HFF-Myc (cell line): ENCODE measurements at places on chromosomes 7 and 10.

DNA sequence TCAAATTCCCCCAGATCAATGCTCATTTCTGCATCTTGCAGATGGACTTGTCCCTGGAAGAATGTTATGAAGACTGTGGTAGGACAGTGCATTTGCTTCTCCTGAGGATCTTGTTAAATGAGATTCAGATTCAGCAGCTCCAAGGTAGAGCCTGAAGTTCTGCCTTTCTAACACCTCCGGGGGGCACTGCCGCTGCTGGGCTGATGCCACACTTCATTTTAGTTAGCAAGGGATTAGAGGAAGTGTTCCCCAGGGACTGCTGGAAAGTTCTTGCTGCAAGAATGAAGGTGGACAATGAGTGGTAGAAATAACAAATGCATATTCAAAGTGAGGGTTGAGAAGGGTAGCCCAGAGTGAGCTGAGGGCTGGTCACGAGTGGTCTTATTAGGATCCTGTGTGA is 434.3 kb upstream of the AKR1E2 start:
- no peak for DNase-seq

DNA sequence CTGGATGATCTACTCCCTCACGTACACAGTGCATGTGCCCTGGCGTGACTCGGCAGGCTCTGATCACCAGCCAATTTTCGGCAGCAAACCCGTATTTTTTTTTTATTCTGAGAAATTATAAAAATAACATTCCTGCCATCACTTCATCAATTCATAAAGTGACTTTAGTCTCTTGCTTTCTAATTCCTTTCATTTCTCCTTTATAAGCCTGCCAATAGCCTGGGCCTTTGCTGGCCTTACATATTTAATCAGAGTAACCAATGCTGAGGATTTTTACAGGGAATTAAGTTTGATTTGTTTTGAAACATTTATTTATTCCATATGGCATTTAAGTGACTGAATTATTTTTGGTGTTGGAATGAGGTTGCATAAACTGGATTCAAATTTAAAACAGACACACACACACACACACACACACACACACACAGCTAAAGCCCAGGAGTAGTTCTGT is 140.8 kb downstream of the ETV1 start:
- DNase-seq: peak; percentile 68

- DNase-seq: no peak
Measured at GRCh38 chr7:7857143-7857583, 111.4 kb upstream of the GLCCI1 start.

- DNase-seq: no peak
Measured at GRCh38 chr10:119536508-119537025, 6.0 kb downstream of the RGS10 start.

- no peak for DNase-seq
Measured at GRCh38 chr7:112125250-112125649, 80.9 kb downstream of the DOCK4 start.

GRCh38 chr10:70958396-70958795 is 70.0 kb upstream of the PCBD1 start:
- DNase-seq: no peak

GRCh38 chr7:28674359-28674782 is 262.1 kb downstream of the CREB5 start:
- no peak for DNase-seq
